Cortex of kidney (tissue), 1 donor: ENCODE measurements at places on chromosomes 7 and 10.

- DNase-seq, result no peak
These were observed 166.1 kb downstream of the RPS24 start for GRCh38 chr10:78199759-78200158.

DNA sequence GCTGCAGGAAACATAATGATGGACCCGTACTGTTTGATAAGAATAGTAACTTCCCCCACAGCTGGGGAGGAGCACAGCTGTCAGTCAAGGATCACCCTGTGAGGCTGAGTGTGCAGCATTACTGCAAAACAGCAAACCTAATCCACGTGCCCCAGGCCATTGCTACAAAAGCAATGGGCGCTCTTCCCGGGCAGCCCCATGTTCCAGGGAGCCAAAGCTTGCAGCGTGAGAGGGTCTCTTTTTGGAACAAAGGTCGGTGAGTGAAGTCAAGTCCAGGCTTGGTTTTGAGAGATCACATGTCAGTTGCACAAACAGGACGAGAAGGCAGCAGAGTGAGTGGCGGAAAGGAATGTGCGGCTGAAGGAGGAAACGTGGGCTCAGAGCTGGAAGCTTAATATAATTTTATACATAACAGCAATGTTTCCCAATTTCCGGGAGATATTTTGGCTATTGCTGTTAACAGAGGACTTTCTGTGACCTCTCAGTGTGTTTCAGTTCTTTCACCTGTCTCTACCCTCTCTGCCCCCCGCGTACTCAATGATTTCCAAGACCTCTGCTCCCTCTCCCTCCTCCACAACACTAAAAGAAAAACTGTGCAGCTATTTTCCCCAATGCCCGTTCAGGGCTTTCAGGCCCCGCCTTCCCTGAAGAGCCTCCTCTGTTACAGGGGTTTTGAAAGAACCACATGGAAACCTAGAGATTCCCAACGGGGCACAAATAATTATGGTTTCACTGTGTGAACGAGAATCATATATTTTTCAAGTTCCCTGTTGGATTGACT lies 128.9 kb downstream of the MTPAP start:
- no peak for DNase-seq

DNA sequence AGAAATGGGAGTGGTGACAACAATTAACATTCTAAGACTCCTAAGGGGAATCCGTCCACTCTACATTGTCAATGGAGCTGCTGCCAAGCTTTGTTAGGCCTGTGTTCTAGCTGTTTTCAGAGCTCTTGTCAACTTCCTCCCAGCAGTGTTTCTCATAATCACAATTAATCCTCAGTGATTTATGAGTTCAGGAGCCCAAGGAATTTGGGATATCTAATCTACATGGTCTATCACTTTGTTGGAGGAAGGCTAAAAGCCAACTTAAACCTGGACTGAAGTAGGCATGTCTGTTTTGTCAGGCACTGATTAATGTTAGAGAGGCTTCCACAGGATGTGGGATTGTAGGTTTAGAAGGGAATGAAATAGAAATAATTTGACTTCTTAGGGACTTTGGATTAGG lies 10.2 kb upstream of the OR2F2 start:
- no peak for DNase-seq

DNA sequence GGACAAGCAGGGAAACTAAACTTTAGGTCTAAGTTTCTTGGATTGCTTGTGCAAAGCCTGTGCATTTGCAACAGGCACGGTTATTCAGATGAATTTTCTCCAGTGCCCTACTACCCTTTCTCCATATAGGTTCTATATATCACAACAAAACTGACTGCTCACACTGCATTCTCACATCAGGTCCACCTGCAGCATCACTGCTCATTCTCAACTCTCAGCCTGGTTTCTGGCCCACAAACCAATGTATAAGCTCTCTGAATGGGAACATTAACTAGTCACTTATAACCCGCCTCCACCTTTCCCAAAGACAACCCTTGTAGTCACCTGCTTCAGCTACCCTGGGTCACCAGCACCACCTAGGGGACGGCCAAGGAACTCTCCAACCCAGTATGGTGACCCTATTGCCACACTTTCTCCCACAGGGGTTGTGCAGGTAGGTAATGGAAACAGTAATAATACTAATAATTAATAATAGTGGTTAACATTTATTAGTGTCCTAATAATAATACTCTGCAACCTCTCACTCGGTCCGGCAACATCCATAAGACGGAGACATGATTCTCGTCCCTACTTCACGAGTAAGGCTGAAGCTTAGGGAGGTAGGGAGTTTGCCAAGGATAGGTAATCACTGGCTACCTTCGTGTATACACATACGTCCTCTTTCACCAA lies 97.3 kb downstream of the CLEC2L start:
- DNase-seq, result no peak

- no peak for DNase-seq
These were observed 132.9 kb downstream of the LRRN3 start for GRCh38 chr7:111223802-111224253.

GRCh38 chr10:86137561-86137960 lies 229.0 kb downstream of the GRID1 start:
- no peak for DNase-seq

DNA sequence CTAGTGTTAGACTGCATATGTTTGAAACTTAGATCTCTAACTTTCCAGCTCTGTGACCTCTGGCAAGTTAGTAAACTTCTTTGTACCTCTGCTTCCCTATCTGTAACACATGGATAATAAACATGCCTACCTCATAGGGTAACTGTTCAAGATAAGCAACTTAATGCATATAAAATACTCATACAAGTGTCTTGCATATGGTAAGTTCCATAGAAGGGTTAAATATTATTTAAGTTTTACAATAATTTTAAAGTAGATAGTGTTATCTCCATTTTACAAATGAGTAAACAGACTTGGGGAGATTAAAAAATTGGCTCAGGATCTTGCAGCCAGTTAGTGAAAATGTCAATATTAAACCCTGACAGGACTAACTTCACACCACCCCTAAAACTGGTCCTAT lies 30.1 kb upstream of the CD36 start:
- DNase-seq, result no peak

DNA sequence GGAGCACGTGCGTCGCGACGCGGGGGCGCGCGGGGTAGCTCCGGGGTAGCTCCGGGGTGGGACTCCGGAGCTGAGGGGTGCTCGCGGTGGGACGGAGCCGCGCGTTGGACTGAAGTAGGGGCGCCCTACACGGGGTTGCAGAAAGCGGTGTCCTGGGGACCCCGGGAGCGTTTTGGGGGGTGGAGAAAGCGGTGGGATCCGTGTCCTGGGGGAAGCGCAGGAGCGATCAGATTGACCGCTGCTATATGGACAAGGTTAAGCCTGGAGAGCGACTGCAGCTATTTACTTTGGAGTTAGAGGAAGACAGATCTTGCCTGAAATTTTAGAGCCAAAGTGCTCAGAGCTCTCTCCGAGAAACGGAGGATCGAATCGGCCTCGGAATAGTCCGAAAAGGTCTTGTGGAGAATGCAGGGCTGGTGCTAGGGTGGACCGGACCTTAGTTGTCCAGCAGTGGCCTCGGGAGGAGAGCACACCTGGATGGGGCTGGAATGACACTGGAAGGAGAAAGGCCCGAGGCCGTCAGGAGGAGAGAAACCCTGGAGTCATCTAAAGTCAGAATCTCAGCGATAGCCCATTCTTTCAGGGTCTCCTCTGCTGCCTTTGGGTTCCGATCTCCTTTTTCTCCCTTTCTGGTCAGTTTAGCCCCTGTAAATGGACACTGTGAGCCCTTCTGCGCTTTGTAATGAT lies 564 bp downstream of the PDSS1 start:
- DNase-seq, result no peak

GRCh38 chr10:42866115-42866995 lies 83.8 kb downstream of the BMS1 start:
- DNase-seq, result no peak

- no peak for DNase-seq
These were observed 11.0 kb downstream of the TLL2 start for GRCh38 chr10:96502561-96503282.

DNA sequence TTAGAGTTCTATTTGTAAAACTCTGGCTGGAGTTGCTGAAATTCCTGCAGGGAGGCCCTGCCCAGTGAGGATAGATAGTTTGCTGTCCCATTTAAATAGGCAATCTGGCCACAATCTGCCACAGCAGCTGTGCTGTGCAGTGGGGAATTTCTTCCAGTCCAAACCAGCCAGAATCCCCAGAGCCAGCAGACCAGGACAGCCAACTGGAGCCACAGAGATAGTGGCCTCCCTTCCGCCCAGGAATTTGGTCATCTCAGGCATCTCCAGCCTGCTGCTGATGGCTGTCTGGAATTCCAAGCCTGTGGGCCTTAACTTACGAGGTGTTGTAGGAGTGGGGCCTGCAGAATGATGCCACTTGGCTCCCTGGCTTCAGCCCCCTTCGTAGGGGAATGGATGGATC lies 643.4 kb downstream of the DNAJB9 start:
- no peak for DNase-seq

- no peak for DNase-seq
These were observed 97.9 kb upstream of the IKZF1 start for GRCh38 chr7:50206453-50207250.

DNA sequence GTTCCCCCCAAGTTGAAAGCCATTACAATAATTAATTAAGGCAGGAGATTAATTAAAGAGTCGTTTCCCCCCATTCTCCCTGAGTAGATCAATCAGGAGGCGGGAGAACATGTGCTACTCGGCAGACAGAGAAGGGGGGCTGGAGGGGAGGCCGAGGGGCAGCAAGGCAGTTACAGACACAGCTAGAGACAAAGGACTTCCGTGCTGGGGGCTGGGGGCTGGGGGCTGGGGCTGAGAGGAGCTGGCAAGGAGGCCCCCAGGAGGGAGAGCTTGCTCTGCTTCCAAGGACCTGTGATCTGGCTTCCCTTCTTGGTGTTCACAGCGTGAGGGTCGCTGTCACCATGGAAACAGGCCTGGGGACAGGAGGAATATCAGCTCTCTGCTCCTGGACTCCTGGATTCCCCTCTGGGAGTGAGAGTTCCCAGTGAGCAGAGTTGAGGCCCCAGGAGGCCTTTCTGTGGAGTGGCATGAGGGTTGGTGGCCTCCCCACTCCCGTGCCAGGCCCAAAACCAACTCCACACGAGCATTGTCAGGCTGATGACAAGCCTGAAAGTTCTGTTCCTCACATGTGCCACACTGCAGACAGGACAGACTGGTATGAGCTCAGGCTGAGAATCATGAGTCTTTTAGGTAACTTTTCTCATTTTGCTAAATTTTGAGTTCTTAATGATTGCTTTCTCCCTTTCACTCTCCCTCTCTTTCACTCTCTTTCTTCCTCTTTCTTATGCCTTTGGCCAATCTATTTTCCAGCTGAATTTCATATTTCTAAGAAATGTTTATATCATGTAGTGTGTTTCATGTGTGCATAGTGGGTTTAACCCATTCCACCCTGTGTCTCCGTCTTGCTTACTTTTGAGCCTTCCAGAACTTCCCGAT lies 16.4 kb downstream of the FAM241B start:
- DNase-seq, result no peak

- no peak for DNase-seq
These were observed 784 bp upstream of the SERPINE1 start for GRCh38 chr7:101125989-101126650.

- no peak for DNase-seq
These were observed 4.0 kb upstream of the CFAP58 start for GRCh38 chr10:104349623-104350126.

DNA sequence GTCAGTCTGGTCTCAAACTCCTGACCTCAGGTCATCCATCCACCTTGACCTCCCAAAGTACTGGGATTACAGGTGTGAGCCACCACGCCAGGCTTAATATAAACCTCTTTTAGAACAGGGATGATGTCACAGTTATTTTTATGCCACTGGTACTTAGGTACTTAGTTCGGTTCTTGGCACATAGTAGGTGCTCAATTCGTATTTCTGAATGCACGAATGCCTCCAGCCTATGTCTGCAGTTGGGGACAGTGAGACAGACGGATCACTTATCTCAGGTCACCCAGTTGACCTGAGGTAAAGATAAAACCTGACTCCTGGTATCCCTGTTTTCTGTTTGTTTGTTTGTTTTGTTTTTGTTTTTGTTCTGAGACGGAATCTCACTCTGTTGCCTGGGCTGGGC lies 6.1 kb upstream of the NAT16 start:
- no peak for DNase-seq

DNA sequence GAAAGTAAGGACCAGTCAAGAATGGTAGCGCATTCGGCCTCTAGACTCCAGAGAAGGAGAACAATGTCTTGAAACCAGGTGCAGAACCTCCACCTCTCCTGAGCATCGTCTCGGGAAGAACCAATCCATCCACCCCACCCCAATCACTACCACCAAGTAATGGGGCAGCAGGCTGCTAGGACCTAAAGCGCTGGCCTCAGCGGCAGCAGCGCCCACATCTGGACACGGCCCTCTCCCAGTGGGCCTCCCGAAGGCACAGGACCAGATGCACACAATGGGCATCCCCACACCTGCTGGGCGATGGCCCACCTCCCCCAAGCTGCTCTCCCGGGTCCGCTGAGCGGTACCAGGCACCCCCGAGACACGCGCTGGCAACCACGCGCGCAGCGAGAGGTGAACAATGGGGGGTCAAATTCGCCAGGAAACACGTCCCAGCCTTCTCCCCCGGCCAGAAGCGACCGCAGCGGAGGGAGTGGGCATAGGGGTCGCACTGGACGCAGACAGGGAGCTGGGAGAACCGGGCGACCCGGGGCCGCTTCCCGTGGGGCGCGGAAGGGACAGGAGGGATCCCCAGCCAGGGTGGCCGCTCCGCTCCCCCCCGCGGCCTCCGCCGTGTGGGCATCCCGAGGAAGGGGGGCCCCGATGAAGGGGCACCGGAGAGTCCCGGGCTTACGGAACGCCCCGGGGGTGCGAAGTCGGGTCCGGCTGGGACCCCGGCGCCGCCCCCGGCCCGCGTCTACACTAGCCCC lies 506 bp downstream of the CTTNBP2 start:
- no peak for DNase-seq

GRCh38 chr10:86304436-86304835 lies 62.2 kb downstream of the GRID1 start:
- no peak for DNase-seq

DNA sequence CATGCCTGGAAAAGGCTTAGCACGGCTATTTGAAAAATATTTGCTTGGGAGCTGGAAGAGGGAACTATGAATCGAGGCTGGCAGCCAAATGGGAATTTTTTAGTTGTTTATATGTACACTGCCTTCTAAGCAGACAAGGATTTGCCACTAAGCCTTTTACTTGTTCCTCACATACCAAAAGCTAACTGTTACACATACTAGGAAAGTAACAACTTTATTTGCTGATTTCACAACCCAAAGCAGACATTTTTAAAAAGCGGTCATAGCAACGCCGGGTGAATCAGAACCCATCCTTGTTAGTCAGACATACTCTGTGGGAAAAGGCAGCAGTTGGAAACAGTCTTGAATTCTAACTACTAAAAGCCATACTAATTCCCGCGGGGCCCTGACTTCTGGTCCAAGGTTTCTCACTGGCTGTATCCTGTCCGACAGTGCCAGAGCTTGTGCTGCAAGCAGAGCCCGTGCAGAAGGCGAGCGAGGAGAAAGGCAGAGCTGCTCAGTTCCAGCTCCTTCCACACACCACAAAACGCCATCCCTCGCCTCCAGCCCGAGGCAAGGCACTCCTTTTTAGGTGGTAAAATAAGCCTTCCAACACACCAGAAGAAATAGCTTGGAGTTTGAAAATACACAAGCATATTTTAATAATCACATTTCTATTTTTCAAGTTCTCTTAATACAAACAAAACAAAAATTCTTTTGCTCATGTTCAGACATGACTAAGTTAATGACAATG lies 89.2 kb downstream of the RNF216 start:
- DNase-seq, result no peak
